ENCODE measurements at places on chromosomes 5 and 9.
A peak's percentile ranks its signal among the peaks of the same experiment; 100 is the strongest.

GRCh38 chr9:133141833-133142595, 21.0 kb upstream of the RALGDS start:
- peak; percentile 79 for DNase-seq

GRCh38 chr5:86885489-86886230, 267.9 kb downstream of the COX7C start:
- no peak for DNase-seq

DNA sequence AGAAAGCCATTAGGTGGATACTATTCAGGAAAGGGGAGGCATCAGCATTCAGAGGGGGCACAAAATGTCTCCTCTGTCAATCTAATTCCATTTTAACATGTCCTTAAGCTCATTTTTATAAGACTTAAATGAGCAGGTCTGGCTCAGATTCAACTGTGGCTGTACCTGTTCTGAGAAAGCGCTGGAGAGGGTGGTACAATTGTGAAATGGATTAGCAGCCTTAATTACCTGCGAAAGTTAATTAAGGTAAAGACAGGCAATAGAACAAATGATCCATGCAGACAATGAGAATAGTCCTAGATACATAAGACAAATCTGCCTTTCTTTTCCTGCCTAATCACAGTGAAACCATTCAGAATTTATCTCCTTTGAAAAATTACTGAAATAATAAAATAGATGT, 96.2 kb downstream of the TAF11L14 start:
- DNase-seq, result no peak

GRCh38 chr5:151612689-151613427, 21.7 kb upstream of the FAT2 start:
- no peak for DNase-seq

GRCh38 chr9:131258698-131259431, 17.4 kb downstream of the FAM78A start:
- no peak for DNase-seq

Measured in activated CD8-positive, alpha-beta memory T cell treated with anti-CD3 and anti-CD28 coated beads for 24 hours (primary cell).